Cerebellar cortex (tissue), 1 donor: ENCODE measurements at places on chromosomes 7 and 10.

- DNase-seq: no peak
These were observed 26.6 kb downstream of the NRP1 start for GRCh38 chr10:33307835-33308234.

DNA sequence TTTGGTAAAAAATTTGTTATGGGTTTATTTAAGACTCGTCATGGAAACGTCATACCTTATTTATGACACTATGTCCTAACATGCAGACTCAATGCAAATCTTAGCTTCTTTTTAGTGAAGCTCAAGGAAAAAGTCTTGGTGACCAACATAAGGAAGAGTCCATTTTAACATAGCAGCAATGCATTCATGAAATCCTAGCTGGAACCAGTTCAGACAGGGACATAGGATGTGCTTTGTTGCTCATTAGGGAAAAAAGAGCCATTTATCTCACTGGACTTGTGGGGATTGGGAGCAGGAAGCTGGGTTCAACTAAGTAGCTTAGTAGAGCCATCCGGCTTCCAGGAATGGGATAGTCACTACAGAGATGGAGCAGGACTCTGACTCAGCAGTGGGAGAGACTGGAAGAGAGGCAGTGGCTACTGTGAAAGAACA lies 100.7 kb upstream of the DKK1 start:
- DNase-seq: peak; percentile 13

- no peak for DNase-seq
These were observed 47.0 kb upstream of the PLEKHA1 start for GRCh38 chr10:122327237-122328206.

- no peak for DNase-seq
These were observed 20.5 kb upstream of the MLXIPL start for GRCh38 chr7:73644688-73645286.

DNA sequence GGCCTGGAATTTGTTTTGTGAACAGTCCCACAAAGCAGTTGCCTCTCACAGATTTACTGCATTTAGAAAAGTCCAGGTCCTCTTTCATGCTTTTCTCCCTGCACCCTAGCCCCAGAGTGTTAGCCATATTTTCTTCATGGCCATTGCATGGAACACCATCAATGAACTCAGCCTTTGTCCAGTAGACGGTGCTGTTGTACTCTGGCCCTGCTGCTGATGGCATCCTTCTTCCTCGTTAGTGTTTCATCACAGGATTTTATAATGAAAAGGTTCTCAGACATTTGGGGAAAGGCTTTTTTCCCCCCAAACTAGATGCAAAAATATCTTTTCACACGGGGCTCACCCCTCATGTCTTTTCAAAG lies 93.0 kb upstream of the SLC25A13 start:
- peak; percentile 30 for DNase-seq

- no peak for DNase-seq
These were observed 11.5 kb upstream of the GATA3 start for GRCh38 chr10:8042721-8043568.

GRCh38 chr7:91347290-91347689 lies 83.1 kb downstream of the FZD1 start:
- DNase-seq: no peak

GRCh38 chr10:88388324-88388723 lies 194.8 kb downstream of the RNLS start:
- DNase-seq: no peak

DNA sequence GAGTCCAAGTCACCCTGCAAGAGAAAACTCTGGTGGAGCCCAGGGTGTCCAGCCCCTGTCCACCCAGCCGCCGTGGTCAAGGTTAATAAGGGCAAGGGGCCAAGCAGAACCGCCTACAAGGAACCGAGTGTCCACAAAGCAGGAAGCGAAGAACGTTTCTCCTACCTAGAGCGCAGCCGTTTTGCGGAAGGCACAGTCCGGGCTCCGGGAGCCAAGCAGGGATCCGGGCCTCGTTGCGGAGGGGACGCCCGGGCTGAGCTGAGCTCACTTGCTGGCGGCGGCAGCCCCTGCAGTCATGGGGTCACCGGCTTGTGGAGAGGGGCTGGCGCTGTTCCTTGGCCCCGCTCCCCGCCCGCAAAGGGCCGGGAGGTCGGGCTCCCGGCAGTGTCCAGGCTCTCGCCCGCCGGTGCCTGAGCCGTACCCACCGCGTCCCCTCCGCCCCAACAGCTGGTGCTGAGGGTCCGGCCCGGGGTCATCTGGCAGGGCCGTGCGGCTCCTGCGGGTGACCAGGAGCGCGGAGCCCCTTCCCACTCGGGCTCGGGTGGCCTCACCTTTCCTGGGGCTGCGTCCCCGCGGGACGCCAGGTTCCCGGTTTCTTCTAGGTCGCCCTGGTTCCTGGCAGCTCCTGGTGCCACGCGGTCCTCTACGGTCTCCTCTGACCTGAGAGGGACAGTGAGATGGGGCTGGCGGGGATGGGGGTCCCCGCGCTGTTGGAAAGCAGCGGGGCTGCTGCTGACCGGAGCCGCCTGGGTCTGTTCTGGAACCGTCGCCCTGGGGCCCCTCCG lies 14.0 kb upstream of the ZNF273 start:
- DNase-seq: no peak

DNA sequence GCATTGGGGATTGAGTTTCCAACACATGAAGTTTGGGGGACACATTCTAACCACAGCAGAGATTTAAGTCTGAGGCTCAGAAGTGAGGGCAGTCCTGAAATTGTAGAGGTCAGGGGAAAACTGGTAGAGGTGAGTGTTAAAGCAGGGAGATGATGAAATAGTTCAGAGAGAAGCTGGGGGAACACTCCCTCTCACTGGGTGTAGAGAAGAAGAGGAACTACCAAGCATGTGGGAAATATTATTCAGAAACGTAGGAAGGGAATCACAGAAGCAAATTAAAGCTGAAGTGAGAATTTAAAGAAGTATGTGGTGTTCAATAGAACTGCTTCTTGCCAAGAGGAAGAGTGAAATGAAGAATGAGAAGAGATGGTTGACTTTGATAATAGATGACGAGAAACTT lies 121.5 kb upstream of the FAM3C start:
- no peak for DNase-seq

DNA sequence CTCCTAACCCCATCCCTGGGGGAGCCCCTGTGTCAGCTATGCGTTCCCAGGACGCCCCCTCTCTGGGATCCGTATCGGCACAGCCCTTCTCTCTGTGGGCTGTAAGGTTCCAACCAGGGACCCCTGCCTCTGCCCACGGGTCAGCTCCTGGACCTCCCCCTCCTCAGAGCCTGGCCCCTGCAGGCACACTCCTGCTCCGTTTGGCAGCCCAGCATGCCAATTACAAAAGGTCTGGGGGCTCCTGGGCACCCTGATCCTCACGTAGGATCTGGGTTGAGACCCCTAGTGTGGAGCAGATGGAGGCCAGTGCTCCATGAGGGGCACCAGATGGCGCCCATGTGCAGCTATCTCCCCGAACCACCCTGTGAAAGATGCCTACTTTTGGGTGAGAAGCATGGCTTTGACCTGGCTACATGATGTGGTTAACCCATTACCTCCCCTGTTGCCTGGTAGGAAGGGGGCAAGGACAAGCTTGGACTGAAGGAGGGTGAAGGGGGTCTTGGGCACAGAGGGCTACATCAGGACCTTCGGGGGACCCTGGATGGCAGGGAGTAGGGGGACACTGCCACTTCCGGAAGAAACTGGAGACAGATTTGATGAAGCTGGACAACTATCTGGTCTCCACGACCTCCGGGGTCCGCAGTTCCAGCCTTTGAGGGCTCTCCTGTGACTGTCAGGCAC lies 9.0 kb downstream of the TACR2 start:
- DNase-seq: peak; percentile 59

GRCh38 chr7:40213856-40214255 lies 79.1 kb downstream of the SUGCT start:
- no peak for DNase-seq

- DNase-seq: no peak
These were observed 193.8 kb downstream of the SNX10 start for GRCh38 chr7:26485367-26485934.

DNA sequence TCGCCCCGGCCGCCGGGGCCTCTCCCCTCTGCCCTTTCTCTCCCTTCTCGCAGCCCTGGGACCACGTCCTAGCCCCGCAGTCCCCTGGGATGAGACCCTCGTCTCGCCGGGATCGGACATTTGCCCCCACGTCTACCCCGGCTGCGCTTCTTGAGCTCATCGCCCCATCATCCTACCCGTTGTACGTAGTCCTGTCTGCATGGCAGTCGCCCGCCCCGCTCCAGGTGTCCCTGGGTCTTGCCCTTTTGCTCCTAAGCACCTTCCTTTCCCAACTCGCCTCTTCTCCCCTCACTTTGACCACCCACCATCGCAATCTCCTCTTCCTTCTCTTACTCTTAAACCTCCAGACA lies 582 bp downstream of the TPST1 start:
- peak; percentile 28 for DNase-seq

- DNase-seq: no peak
These were observed 283.7 kb upstream of the FZD1 start for GRCh38 chr7:90980545-90980944.

DNA sequence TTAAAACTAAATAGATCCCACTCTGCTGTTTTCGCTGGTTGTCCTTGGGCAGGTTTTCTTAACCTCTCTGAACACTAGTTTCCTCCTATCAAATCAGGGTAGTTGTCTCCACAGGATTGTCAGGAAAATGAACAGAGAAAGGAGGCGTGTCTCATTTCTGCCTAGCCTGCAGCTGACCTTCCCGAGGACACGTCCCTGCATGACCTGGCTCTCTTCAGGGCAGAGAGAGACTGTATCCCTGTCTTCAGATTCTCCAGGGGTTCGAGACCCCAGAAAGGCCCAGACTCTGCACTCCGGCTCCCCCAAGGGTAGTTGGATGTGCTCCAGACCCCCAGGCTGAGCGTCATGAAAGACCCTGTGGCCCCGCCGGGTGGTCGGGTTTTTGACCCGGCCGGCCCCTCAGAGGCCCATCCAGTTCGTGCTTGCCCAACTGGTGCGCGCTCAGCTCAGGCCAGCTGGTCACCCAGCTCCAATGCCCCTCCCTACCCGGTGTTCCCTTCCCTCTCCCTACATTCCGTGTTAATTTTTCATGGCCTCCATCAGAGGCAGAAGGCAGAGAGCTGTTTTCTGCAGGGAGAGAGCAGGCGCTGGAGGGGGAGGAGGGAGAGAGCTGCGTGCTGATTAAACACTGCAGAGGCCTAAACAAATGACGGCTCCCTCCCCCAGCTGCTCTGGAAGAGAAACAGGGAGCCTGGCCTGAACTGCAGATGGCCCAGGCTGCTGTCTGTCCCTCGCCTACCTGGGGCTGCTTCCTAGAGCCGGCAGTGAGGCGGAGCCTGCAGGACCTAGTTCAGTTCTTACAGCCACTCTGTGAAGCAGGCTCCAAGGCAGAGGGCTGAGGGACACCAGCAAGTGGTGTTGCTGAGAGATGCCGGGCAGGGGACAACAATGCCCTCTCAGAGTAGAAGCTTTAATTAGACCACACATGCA lies 86.2 kb upstream of the PPIF start:
- DNase-seq: peak; percentile 74

GRCh38 chr7:39153113-39153512 lies 175.4 kb downstream of the POU6F2 start:
- DNase-seq: no peak

GRCh38 chr7:128961030-128961659 lies 23.4 kb downstream of the IRF5 start:
- no peak for DNase-seq

- no peak for DNase-seq
These were observed 126.6 kb upstream of the ABCB5 start for GRCh38 chr7:20488850-20489249.

GRCh38 chr7:135246191-135246825 lies 12.7 kb downstream of the STRA8 start:
- DNase-seq: no peak

GRCh38 chr10:91742229-91742628 lies 56.0 kb upstream of the TNKS2 start:
- DNase-seq: no peak

DNA sequence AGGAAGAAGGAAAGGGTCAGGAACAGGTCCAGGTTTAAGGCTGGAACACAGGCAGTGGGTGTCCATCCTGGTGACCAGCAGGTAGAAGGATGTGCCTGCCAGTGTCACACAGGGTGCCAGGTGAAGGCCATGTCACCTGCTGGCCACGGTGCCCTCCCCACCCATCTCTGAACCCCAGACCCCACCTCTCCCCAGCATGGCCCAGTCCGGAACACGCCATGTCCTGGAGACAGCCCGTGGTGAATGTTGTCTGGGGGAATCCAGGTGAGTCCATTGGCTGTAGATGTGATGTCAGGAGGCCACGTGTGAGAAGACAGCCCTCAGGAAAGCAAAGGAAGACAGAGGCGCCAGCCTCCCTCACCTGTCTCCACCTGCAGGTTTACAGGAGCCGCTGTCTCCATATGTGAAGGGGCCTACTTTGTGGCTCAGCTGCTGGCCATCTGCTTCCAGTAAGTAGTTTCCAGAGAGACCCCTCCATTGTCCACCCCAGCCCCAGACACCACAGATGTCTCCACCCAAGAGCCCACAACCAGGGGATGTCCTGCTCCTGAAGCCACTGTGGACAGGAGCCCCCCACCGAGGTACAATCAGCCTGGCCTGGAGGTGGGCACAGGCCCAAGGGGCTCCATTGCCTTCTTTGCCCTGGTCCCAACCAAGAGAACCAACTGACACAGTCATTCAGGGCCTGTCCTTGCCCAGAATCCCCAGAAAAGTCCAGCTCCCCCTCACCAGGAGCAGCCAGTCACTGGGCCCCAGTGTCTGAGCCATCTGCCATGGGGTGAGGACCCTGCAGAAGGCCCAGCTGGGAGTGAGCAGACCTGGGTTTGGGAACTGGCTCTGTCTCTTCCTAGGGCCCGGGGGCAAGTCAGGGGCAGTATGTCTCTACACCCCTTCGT lies 20.7 kb downstream of the TMEM72 start:
- no peak for DNase-seq

DNA sequence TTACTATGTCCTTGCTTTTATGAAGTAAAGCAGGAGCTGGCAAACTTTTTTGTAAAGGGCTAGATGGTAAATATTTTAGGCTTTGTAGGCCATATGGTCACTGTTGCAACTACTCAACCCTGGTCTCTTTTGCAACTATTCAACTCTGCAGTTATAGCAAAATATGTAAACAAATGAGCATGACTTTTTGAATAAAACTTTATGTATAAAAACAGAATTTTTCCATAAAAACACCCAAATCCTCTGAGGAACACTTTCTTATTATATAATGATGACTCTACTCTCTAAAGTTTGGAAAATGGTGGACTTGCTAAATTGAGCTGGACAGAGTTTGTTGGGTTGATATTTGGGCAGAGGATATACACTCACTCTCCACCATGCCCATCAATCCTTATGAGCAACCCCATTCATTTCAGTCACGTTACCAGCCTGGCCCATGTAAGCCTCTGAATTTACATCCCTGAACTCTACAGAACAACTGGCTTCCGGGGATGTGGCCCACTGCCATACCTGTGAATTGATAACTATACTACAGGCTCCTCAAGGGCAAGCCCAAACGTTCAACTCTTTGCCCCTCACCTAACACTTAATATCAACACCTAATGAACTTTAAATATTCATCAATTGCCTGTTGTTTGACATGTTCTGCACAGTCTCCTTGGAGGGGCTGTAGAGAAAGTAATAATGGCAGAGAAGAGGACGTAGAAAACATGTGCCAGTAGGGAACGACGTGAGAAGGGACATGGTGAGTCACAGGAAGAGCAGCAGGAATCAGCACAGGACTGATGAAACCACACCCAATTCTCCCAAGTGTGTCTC lies 37.6 kb downstream of the SGMS1 start:
- no peak for DNase-seq

GRCh38 chr7:132207782-132208181 lies 368.5 kb downstream of the PLXNA4 start:
- no peak for DNase-seq

GRCh38 chr7:123209786-123210185 lies 10.0 kb upstream of the SLC13A1 start:
- DNase-seq: no peak
